Stimulated activated CD8-positive, alpha-beta memory T cell treated with anti-CD3 and anti-CD28 coated beads, Interleukin-7, amount 100 ng/mL, for 1 hour (primary cell): ENCODE measurements at places on chromosomes 2 and 18.

GRCh38 chr2:38203446-38203810, 127.5 kb upstream of the CYP1B1 start:
- DNase-seq, result no peak

GRCh38 chr2:44793322-44793870, 148.1 kb upstream of the SIX3 start:
- DNase-seq, result no peak

- DNase-seq, result no peak
These were observed 311.9 kb upstream of the RAB6C start for GRCh38 chr2:129667577-129667976.

GRCh38 chr18:23145621-23146020, 10.3 kb downstream of the CABLES1 start:
- DNase-seq, result no peak

DNA sequence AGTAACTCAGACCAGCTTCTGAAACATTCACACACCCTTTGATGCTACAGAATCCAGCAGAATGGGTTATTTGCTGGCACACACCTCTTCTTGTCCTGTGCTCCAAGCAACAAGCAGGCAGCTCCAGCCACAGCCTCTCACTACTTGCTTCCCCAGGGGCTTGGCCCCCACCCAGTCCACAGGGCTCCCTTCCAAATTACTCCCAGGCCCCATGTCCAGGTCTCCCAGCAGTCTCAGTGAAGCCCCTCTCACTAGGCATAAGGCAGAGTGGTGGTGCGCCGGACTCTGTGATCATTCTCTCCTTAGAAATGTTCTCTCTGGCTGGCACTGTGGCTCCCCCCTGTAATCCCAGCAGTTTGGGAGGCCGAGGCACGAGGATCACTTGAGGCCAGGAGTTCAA, 25.9 kb downstream of the ITM2C start:
- DNase-seq, result no peak

DNA sequence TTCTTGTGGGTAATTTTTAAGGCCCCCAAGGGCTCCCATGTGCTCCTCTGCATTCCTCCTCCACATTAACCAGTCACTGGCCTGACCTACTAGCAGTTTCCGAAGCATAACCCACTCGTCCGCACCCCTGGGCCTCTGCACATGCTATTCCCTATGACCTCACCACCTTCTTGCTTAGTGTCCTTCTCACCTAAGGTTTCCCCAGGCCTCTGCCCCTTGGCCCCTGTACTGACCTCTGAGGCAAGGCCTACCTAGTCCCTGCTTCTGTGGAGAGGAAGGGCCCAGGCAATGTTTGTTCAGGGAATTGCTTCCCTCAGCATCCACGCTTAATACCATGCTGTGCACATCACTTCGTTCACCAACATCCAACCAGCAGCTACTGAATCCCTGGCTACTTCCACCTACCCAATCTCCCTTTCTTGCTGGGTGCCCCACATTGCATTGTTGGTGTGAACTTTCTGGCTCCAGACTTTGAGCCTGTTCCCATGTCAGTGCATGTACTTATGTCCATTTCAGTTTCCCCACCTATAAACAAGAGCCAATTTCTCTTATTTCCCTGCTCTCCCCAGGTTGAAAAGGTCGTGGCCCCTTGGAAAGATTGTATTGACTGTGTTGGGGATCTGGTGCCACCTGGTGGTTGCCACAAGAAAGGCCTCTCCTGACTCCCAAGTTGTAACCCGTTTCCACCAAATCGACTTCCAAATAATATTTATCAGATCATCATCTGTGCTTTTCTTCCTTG, 19.2 kb upstream of the TMEM177 start:
- no peak for DNase-seq

GRCh38 chr2:169452080-169452479, 27.2 kb upstream of the BBS5 start:
- no peak for DNase-seq

DNA sequence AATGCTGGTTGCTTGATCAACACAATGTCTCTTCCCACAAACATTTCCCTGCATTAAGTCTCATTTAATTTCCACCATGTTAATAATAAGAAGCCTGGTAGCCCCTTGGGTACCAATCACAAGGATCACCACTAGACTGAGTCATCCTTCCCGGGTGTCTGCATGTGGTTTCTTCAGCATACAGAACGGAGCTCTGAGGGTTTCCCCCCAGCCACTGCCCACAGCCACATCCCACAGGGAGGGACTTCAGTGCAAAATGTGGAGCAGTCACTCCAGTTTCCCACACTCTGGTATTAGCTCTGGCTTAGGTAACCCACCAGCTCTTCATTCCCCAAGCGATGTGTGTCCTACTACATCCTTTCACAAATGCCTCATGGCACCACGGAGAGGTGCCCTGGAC, 42.7 kb upstream of the POLE4 start:
- no peak for DNase-seq

DNA sequence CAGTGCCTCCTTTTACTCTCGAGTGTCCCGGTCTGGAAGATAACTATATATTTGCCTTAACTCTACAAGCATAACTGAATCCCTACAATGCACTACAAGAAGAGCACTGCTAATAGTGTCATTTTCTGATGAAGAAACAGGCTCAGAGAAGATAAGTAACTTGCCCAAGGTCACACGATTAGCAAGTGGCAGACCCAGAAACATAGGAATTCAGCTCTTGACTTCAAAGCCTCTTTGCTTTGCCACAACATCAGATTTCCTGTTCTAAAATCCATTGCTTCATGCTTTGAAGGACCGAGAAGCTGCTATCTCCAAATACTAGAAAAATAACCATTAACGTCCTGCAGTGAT, 65.6 kb downstream of the HS1BP3 start:
- DNase-seq, result no peak

DNA sequence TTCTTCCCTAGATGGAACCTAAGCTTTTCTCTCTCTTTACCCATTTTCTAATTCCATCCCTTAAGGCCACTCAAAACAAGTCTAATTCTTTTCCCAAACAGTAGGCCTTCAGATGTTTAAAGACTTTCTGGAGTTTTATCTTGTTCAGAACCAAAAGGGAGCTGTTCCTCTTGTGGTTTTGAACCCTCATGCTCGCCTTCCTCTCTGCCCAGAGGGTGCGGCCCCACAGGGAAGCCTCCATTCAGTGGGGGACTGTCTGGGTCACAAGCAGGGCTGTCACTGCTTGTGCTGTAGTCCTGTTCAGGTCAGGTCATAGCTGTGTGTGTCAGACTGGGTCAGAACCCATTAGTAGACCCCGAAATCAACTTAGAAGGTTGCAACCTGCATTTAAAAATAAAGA, 56.5 kb downstream of the TET3 start:
- DNase-seq, result no peak

- DNase-seq, result no peak
These were observed 13.0 kb upstream of the SESTD1 start for GRCh38 chr2:179277429-179278196.

GRCh38 chr2:91477731-91478672, 2786.5 kb downstream of the RPIA start:
- DNase-seq, result no peak

GRCh38 chr2:127640082-127641072, 5.6 kb upstream of the GPR17 start:
- no peak for DNase-seq

DNA sequence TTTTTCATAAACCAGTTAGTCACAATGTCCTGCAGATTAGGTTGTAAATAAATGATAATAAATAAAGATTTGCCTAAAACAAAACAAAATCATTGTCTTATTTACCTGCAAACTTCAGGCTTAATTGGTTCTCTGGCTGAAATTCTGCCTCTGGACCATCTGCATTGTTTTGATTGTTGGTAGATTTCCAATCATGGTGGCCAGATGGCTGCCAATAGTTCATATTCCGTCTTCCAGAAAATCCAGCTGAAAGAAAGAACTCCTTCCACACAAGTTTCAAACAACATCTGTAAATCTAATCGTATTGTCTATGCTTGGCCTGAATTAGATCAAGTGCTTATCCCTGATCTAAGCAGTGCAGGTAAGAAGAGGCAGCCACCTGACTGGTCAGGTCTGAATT, 771.1 kb upstream of the ZEB2 start:
- DNase-seq, result no peak

GRCh38 chr18:35634323-35634722, 52.8 kb downstream of the GALNT1 start:
- DNase-seq, result no peak

- no peak for DNase-seq
These were observed 26.9 kb downstream of the GPR55 start for GRCh38 chr2:230898016-230898712.

DNA sequence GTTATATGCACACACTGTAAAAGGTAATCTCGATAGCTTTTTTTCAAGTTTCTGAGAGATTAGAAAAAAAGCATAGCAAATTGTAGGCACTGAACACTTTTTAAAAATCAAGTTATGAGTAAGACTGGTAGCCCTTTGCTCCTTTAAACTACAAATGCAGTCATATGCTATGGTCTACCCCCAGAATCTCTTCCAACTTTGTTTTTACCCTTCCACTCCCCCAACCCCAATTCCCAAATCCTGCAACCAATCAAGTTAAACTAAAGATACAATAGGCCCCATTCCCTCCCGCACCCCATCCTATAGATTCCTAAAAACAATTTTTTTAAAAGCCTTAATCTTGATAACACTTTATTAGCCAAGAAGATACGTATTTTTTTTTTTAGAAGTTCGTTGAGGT, 752 bp upstream of the BAZ2B start:
- DNase-seq, result no peak

GRCh38 chr2:223314811-223315210, 262.8 kb downstream of the KCNE4 start:
- no peak for DNase-seq

- DNase-seq, result no peak
These were observed 24.7 kb downstream of the IL1B start for GRCh38 chr2:112811841-112812306.

- no peak for DNase-seq
These were observed 13.3 kb downstream of the CTIF start for GRCh38 chr18:48552130-48552529.

- DNase-seq, result no peak
These were observed 22.8 kb upstream of the PPP4R1 start for GRCh38 chr18:9637036-9637767.

GRCh38 chr2:239594772-239595608, 194.2 kb upstream of the HDAC4 start:
- no peak for DNase-seq

- no peak for DNase-seq
These were observed 27.3 kb upstream of the NFU1 start for GRCh38 chr2:69464575-69464974.

DNA sequence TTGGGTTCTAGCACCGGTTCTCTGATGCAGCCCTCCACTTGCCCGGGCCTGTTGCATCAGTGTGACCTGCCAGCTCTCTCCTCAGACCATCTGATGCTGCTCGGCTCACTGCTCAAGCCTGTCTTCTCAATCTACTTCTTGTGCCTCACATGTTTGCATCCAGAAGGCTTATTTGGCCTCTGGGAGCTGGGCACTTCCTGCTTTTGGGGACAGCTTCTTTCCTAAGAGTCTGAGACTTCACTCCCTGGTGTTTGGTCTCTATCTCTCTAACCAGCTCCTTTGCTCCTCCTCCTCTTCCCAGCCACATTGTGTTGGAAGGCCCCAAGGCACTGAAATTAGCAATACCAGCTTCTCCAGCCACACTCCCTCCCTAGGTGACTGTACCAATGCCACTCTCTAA, 212.8 kb downstream of the CDCA7 start:
- DNase-seq, result no peak

- no peak for DNase-seq
These were observed 123.0 kb downstream of the RTN4 start for GRCh38 chr2:54927085-54927750.

DNA sequence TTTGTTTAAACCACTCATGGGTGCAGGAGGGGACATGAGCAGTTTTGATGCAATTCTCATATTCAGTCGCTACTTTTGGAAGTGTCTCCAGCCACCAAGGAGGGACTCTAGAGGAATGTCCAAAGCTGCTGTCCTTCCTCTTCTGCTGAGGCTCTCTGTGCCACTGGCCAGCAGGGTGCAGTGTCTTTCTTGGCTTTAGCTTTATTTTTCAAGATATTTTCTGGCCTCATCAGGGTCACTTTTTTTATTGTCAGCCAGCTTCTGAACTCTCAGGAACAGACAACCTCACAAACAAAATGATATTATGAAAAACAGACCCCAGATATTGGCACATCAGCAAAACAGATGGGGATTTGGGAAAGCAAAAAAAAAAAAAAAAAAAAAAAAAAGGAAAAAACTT, 289.3 kb upstream of the ZSWIM2 start:
- no peak for DNase-seq

GRCh38 chr2:235148201-235149170, 196.7 kb downstream of the SH3BP4 start:
- DNase-seq, result no peak

DNA sequence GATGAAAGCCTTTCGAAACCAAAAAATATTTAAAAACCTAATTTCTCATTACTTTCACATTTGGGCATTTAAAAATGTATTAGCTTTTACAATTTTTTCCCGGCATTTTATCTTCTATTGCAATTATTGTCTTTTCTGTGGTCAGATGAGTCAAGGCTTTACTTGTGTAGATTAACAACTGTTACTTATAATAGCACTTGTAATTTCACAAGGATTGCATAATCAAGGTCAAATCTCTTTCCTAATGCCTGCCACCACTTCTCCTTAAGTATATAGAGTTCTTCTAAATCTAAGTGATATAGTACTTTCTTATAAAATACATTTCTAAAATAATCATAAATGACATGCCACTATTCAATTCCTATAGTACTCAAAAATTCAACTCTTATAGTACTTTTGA, 67.2 kb downstream of the SLC8A1 start:
- no peak for DNase-seq

DNA sequence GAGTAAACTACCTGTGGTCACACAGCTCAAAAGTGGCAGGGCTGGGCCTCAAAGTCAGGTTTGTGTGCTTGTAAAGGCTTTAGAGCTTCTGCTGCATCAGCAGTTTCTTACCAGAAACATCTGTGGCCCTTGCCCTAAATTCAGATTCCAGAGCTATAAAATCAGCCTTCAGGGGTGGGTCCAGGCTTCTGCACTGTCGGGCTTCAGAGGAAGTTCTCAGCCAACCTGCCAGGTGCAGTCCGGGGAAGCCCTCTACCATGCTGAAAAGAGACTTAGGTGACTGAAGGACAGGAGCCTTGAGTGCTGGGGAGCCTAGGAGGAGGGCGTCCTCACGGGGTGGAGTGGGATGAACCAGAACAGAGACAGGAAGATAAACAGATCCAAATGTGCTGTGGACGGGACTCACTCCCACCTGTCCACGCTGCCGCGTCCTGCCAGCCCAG, 69.9 kb upstream of the HS6ST1 start:
- no peak for DNase-seq
